Kidney glomerular epithelial cell (primary cell): ENCODE measurements at places on chromosomes 3 and 15.

DNA sequence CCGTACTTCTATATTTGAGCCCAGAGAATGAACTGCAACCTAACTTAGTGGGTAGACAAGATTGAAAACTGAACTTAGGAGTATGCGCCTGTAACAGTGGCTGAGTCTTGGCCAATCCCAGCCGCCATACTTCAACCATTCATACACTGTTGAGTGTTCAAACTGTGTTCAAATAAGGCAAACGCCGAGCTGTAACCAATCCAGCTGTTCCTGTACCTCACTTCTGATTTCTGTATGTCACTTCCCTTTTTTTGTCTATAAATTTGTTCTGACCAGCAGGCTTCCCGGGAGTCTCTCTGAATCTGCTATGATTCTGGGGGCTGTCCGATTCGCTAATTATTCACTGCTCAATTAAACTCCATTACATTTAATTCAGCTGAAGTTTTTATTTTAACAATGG is 58.6 kb upstream of the TPM1 start:
- no peak for DNase-seq

DNA sequence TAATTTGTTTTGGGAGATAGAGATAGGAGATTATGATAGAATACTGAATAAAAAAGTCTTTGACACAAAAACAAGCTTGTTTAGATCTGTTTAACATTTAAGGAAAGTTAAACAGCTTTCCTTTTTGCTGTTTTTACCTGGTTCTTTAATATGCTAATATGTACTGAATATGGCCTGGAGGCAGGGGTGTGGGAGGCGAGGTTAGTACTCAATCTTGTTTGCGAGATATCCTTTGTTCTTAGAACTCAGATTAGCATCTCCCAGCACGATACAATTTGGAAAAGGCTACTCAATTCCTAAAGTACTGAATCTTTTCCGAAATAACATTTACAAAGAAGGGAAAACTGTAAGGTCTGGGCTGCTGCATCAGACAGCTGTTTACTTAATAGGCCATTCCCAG is 40.8 kb upstream of the ST3GAL6 start:
- DNase-seq = no peak

DNA sequence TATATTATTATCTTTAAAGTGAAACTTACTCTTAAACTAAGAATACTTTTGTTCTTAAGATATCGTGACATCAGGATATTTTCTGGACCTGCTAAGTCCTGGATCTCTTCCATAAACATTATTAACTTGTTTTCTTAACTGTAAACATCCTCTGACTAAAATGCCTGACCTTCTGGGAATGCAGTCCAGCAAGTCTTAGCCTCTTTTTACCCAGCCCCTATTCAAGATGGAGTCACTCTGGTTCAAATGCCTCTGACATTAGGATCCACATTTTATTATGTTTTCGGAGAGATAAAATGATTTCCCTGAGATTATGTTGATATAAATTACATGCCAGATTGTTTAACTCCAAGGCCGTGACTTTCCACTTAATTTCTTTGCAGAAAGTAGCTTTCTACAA is 37.6 kb downstream of the OSTN start:
- DNase-seq = no peak

- DNase-seq = no peak
Measured at GRCh38 chr3:173096140-173096539, 44.9 kb downstream of the SPATA16 start.

GRCh38 chr3:126025862-126026261 is 56.9 kb downstream of the ROPN1B start:
- no peak for DNase-seq

- no peak for DNase-seq
Measured at GRCh38 chr3:186210852-186211500, 102.1 kb upstream of the ETV5 start.

GRCh38 chr3:123488645-123489347 is 39.9 kb upstream of the ADCY5 start:
- no peak for DNase-seq

GRCh38 chr3:160780245-160780644 is 24.2 kb downstream of the PPM1L start:
- DNase-seq = no peak

DNA sequence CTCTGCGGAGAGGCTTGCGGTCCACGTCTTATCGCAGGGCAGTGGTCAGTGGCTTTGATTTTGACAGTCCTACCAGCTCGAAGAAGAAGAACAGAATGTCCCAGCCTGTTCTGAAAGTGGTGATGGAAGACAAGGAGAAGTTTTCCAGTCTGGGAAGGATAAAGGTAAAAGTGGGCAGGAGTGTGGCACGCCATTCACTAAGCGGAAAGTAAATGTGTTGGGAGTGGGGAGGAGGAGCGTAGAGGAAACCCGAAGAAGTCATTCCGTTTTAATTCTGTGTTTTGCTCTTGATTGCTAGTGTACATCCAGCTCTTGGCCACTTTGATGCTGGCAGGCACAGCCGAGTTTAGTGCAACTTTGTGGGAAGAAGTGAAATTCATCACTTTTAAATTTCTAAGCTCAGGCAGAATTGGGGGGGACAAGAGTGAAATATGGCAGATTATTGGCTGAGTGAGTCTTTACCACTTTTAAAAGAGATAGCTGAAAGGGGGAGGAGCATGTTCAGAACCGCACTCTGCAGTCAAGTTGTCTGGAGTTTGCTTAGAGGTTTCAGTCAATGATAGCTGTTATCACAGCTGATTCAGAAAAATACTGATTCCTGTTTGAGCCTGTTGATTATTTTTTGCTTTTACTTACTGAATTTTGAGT is 1.8 kb downstream of the ARHGEF26 start:
- DNase-seq = no peak

- no peak for DNase-seq
Measured at GRCh38 chr15:68667800-68668625, 89.2 kb downstream of the CORO2B start.

GRCh38 chr3:165885558-165886270 is 48.5 kb upstream of the BCHE start:
- DNase-seq = no peak

- no peak for DNase-seq
Measured at GRCh38 chr15:101694261-101694660, 30.0 kb downstream of the TARS3 start.

- DNase-seq = no peak
Measured at GRCh38 chr3:58044691-58045483, 36.7 kb downstream of the FLNB start.

GRCh38 chr3:108159865-108160264 is 62.4 kb downstream of the IFT57 start:
- DNase-seq = peak; percentile 68

DNA sequence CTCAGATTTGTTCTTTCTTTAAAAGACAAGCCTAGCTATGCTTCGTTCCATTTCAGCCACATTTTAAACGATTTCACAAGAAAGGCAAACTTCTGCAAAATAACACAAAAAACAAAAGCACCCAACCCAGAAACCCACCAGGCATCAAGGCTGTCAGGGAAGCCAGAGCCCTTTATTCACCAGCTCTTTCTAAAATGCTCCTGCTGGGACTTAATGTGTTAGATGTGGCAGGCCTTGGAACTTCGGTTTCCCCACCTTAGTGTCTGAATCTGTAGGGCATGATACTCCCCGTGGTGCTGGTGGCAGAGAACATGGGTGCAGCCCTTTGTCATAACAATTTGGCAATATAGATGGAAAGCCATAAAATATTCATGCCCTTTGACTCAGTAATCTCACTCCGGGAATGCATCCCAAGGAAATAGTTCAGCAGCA is 56.8 kb upstream of the LCTL start:
- no peak for DNase-seq

- DNase-seq = peak; percentile 48
Measured at GRCh38 chr3:46943237-46944187, 33.0 kb downstream of the CCDC12 start.

- no peak for DNase-seq
Measured at GRCh38 chr3:66747261-66747660, 246.4 kb upstream of the LRIG1 start.

DNA sequence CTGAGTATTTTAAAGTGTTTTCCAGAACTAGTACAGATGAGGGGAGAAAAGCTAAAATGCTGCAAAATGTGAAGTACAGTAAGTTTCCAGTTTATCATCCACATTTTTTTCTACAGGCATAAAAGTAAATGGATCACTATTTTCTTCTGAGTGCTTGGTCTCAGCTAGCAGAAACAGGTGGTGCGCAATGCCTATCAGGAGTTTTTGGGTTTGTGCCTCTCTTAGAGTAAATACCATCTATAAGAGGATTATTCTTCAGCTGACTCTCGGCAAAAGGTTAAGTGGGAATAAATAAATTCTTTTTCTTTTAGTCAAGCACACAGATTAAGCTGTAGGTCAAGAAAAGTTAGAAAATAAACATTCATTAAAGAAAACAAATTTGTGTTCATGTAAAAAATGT is 1027.7 kb downstream of the PLOD2 start:
- no peak for DNase-seq

- DNase-seq = no peak
Measured at GRCh38 chr3:170640737-170641171, 54.9 kb upstream of the SLC7A14 start.

DNA sequence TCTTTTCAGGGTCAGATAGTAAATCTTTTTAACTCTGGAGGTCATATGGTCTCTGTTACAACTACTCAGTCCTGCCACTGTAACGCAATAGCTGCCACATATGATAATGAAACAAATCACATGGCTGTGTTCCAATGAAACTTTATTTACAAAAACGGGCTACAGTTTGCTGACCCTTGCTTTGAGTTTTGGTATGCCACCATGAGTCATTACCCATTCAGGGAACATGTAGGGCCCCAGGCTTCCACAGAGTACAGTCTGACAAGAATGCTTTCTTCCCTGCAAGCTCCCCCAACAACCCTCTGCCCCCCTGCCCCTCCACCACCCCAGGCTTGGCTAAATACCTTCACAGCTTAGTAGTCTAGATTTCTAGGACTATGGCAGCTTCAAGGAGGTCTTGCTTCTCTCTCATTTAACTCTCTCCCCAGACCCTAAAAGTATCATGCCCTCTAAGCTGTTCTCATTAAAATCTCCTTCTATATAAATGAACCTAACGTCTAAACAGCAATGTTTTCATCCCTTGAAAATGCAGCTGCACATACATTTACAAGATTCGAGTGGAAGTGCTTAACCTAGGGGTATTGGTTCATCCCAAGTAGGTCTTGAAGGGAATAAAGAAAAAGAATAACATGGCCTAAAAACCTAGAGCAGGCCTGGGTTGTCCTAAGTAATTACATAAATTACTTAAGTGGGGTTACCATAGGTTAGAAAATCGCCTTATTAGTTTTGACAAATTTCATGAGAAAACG is 117.8 kb upstream of the PRICKLE2 start:
- peak; percentile 54 for DNase-seq

DNA sequence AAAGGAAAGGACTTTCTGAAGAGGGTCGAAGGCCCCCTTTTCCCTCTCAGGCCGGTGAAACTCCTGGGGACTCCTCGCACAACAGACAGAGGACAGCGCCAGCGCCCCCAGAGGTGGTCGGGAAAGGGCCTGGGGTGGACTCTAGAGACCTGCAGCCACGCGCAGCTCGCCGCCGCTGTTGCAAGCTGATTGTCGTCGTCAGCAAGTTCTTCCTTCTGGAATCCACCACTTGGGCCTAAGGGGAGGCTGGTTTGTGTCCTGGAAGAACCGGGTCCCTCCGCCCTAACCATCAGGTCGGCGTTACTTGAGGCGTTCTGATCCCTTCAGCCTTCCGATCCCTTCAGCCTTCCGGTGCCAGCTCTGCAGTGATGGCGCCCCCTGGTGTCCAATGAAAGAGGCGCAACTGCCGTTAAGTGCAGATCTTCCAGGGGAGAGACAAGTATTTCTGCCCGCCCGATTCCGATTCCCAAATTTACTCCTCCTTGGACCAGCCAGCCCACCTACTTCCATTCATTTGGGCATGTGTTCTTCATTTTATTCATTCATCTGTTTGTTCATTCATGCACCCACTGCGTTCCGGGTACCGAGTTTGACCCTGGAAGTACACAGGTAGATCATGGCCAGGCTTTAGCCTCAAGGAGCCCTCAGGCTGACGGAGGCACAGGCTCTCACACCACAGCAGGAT is 77.2 kb upstream of the SLC6A11 start:
- peak; percentile 62 for DNase-seq

DNA sequence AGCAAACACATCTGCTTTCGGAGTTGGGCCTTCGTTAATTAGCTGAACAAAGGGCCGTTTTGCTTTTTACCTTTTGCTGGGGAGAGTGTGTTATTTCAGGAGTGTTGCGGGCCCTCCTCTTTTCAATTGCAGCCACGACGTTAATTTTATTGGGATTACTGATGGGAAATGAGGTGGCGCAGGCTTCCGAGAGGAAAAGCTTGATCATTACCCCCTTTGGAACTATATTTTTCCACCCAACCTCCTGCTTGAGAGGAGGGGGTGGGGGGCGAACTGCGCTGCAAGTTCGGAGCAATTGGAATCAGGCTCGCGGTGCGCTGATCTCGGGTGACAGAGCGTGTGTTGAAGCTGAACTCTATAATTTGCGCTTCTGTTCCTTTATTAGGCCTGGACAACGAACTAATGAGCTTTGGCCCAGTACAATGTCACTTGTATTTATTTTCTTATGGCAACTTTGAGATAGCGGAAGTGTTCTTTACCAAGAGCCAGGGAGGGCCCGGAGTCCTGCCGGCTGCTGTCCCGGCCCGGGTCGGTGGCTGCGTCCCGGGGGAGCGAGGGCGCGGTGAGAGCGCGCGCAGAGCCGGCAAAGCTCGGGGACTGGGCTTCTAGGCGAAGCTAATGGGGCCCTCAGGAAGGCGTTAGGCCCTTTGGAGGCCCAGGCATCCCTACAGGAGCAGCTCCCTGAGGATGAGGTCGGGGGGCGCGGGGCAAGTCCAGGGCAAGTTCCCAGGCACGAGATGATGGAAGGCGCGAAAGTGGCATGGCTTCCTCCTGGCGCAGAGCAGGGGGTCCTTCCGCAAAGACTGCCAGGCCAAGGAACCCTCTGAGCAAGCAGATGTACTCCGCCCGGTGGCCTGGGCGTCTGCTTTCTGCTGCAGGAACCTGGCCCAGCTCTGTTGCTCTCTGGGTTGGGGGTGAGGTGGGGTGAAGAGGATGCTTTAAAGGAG is 12.9 kb downstream of the NR2F2 start:
- no peak for DNase-seq

- DNase-seq = no peak
Measured at GRCh38 chr15:89367485-89368451, 33.1 kb upstream of the POLG start.

DNA sequence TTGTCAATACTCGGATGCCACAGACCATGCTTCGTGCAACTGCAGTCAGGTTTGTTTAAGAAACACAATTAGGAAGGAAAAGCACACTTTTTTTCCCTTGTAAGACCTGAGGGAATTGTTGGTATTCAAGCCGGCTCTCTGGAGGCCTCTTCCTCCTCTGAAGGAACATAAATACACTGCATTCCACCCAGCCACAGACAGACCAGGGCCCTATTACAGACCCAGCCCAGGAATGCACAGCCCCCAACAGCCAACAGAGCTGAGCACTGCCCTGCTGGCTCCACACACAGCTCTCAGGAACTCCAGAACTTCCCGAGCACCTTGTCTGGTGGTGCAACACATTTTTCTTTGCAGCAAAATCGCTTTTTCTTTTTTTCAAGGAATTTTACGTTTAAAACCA is 488.7 kb upstream of the PROK2 start:
- DNase-seq = peak; percentile 49

DNA sequence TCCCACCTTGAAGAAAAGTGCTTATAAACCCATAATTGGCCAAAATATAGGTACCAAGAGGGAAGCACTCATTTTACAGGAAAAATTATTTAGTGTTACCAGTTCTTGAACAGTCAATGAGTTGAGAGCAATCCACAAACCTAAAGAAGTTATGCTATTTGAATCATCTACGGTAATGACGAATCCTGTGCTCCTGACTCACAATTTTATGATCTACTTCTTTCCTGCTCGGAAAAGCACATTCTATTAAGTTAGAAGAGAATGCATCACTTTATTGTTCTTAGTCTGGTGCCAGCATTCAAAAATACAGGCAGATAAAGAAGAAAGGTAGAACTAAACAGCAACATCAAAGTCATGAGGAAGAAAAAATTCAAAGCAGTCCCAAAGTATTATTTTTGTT is 33.2 kb downstream of the CHRM5 start:
- no peak for DNase-seq
